ENCODE measurements at places on chromosomes 1 and 21. TPM values are rescaled to one million over a fixed set of nuclear protein-coding genes. Genes with fewer than 3 reads are reported as not detected.

Gene TNFSF4
- 0.87 TPM for total RNA-seq

Gene CNR2
- total RNA-seq: not detected

Gene FAM72C
- 1.5 TPM for total RNA-seq

Gene NR5A2
- not detected for total RNA-seq

Gene B3GALNT2
- total RNA-seq: 40.0 TPM

Gene FMO4
- total RNA-seq: 1.2 TPM

Gene KLHL17
- total RNA-seq: 8.0 TPM

Gene JAM2
- 1.5 TPM for total RNA-seq

Gene DONSON
- total RNA-seq: 7.9 TPM

Gene TMEM200B
- 22.8 TPM for total RNA-seq

Gene TAS1R1
- total RNA-seq: not detected

Gene TRIM58
- under 0.01 TPM for total RNA-seq

Gene MAN1C1
- 4.7 TPM for total RNA-seq

Gene PLA2G2D
- not detected for total RNA-seq

Gene PROX1
- total RNA-seq: under 0.01 TPM

Gene SYT6
- total RNA-seq: not detected

Gene TMEM183A
- total RNA-seq: 110 TPM

Gene CNIH3
- 15.7 TPM for total RNA-seq

Gene UQCRHL
- 1.2 TPM for total RNA-seq

Gene ARPC5
- 81.7 TPM for total RNA-seq

Gene ERG
- 0.44 TPM for total RNA-seq

Gene HJV
- total RNA-seq: not detected

Gene RHD
- total RNA-seq: not detected

Gene RAB25
- total RNA-seq: not detected

Gene TSACC
- total RNA-seq: not detected

Gene PUSL1
- total RNA-seq: 30.3 TPM

Gene PTAFR
- total RNA-seq: 0.15 TPM

Gene UBE4B
- total RNA-seq: 44.9 TPM

Gene SLAMF9
- not detected for total RNA-seq

Gene OSBPL9
- total RNA-seq: 66.7 TPM

Gene SPRR2A
- not detected for total RNA-seq

Gene DHDDS
- total RNA-seq: 67.2 TPM

Gene PRXL2B
- total RNA-seq: 17.3 TPM

Gene LCE3E
- total RNA-seq: not detected

Gene SELE
- 0.17 TPM for total RNA-seq

Gene CR1L
- total RNA-seq: not detected

Gene MRPL55
- total RNA-seq: 60.7 TPM

Gene SORT1
- total RNA-seq: 8.9 TPM

Gene SH2D2A
- not detected for total RNA-seq

Gene STUM
- under 0.01 TPM for total RNA-seq

Gene CYP4Z1
- not detected for total RNA-seq

Gene FAM72D
- total RNA-seq: 1.3 TPM

Gene TOMM20
- 78.1 TPM for total RNA-seq

Gene SERPINC1
- 0.17 TPM for total RNA-seq
